Caki2 (cell line): ENCODE measurements at places on chromosomes 3 and 15. TPM values are rescaled to one million over a fixed set of nuclear protein-coding genes. Genes with fewer than 3 reads are reported as not detected.

ZNF662 gene
- total RNA-seq = not detected in 2 replicates

GOLGA8J gene
- total RNA-seq = not detected in 2 replicates

RBPMS2 gene
- total RNA-seq = not detected in 2 replicates

DPPA4 gene
- not detected in 2 replicates for total RNA-seq
